ENCODE measurements at places on chromosomes 4 and X.

DNA sequence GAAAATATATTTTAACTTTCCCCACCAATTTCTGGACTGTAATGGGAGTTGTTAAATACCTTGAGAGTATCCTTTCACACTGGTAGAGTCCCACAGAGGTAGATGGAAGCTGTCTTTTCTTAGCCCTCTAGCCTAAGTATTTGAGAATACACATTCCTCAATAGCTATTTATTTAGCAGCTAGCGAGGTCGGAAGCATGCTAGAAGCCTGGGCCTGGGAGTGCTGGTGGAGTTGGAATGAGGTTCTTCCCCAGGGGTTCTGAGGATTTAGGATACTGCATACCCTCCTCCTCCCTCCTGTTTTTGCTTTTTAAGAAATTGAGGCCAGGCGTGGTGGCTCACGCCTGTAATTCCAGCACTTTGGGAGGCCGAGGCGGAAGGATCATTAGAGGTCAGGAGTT is 999 bp upstream of the KLHL15 start:
- DNase-seq, result no peak

- no peak for DNase-seq
Observed at GRCh38 chr4:42678512-42678911, 21.6 kb upstream of the ATP8A1 start.

DNA sequence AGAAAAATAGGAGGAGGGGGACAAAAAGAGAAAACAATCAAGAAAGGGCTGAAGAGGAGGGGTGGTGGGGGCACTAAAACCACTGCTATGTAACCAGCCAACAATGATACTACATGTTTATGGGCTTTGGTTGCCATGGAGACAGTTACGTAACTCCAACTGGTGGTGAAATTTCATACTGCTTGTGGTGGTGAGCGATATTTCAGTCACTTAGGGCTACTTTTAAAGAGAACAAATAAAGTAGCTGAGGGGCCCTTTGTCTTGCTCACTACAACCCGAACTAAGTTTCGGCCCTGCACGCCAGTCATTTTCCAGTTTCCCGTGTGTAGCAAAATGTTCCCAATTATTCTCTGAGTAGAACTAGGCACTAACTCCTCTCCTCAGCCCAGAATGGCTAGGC is 275.2 kb upstream of the EDA2R start:
- peak; percentile 81 for DNase-seq

- no peak for DNase-seq
Observed at GRCh38 chr4:13496605-13497004, 12.5 kb upstream of the RAB28 start.

- DNase-seq, result no peak
Observed at GRCh38 chr4:129526812-129527211, 430.9 kb downstream of the C4orf33 start.

GRCh38 chr4:134141728-134142127 is 59.9 kb downstream of the PABPC4L start:
- DNase-seq, result no peak

DNA sequence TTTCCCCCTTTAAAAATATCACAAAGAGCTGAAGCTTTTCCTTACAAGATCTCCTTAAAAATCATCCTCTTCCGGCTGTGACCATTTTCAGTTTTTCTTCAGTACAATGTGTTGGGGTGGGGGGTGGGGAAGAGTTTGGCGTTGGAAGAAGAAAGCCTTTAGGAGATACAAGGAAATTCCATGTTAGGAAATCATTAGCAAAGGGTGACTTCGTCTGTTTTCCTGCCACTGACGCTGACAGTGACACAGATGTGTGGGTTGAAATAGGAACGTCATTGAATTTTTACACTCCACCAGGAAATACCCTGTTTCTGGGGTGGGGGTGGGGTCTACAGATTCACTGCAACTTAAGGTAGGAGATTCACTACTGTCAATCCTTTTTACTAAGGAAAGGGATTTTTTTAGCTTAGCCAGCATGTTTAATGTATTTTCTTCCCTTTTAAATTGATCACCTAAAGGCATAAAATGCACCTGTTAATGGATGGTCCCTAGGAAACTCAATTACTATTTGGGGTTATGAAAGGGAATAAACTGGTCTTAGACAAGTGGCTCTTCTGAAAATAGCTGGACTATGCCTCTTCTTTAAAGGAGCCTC is 3.9 kb downstream of the MAMLD1 start:
- DNase-seq, result no peak

GRCh38 chr4:77538144-77538543 is 67.5 kb upstream of the CXCL13 start:
- DNase-seq, result no peak

DNA sequence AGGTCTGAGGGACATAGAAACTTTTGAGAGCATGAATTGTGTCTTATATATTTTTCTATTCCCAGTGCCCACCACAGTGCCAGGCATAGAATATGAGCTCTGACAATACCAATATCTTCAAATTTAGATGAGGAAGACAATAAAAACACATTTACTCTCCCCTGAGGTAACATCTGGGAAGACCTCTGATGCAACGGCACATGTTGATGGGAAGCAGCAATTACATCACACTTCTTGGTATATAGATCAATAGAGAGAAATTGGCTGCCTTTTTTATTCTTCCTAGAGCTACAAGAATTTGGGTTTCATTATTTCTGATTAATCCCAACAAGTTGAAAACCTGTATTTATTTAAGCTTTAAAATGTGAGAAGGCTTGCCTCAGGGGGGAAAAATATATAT is 67.4 kb upstream of the SMAD1 start:
- DNase-seq, result no peak

DNA sequence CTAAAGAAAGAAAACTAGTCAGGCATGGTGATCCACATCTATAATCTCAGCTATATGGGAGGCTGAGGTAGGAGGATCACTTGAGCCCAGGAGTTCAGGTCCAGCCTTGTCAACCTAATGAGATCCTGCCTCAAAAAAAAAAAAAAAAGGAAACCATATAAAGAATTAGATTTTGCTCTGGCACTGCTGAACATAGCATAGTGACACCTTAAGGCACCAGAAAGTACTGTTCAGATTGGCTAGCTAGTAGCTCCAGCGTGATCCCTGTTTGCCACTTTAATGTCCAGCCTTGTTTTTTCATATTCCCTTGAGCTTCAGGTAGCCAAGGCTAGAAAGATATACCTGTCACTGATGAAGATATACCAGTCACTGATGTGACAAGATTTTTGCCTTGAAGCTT is 34.1 kb downstream of the EXOC1 start:
- DNase-seq, result no peak

GRCh38 chrX:9368262-9368661 is 96.6 kb upstream of the TBL1X start:
- DNase-seq, result no peak

DNA sequence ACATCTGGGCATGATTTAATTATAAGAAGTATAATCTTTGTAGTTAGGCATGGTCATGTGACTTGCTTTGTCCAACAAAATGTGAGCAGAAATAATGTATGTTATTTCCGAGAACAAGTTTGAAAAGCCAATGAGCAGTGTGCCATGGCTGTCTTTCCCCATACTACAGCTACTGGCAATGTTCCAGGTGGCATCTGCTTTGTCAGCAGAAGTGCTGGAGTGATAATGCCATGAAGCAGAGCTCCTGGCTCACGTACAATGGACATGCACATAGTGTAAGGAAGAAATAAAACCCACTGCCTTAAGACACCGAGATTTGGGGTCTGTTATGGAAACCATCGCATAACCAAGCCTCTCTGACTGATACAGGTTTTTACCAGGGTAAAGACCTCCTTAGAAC is 212.6 kb upstream of the RASGEF1B start:
- DNase-seq, result peak; percentile 31

GRCh38 chr4:29560452-29560851 is 1159.7 kb upstream of the PCDH7 start:
- DNase-seq, result no peak

DNA sequence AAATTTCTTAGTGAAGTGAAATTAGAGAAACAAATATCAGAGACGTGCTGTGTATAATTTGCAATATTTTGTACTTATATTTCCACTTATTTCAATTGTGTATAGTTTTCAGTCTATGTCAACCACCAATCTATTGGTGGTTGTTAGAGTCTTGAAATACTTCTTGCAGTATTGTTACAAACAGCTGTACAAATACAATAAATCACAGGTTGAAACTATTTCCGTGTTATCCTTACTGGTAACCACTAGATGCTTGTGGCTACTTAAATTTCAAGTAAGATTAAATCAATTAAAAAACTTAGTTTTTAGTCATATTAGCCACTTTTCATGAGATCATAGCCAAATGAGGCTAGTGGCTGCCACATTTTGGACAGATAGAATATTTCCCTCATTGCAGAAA is 520.5 kb downstream of the GBA3 start:
- no peak for DNase-seq

- no peak for DNase-seq
Observed at GRCh38 chrX:69150281-69150960, 14.8 kb downstream of the PJA1 start.

GRCh38 chr4:151822331-151822730 is 61.5 kb upstream of the GATB start:
- no peak for DNase-seq

GRCh38 chr4:70471897-70472296 is at the start of gene MUC7:
Gene MUC7, plus strand, starts transcription at chr4:70472197. Its CDS starts 1,825 bp downstream, at chr4:70474022.
- no peak for DNase-seq

- no peak for DNase-seq
Observed at GRCh38 chrX:16612257-16612897, 37.6 kb upstream of the S100G start.

DNA sequence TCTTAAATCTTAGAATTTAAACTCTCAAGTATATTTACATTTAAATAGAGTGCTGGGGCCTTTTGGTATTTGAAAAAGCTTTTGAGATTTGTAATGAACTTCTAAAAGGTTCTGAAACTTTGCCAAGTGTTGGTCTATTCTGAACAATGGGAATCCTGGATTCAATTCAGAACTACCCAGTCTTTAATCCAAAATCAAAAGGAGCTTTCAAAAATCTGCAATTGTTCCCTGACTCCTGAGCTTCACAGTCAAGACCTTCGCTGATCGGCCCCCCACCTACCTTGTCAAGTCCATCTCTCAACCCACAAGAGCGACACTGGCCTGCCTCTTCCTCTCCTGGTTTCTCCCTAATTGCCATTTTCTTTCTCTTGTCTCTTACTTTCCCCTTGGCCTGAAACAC is 666.1 kb upstream of the BOD1L1 start:
- no peak for DNase-seq

GRCh38 chr4:146214238-146214637 is at the start of gene REELD1:
Gene REELD1, plus strand, starts transcription at chr4:146214538. Its CDS starts 2,415 bp downstream, at chr4:146216953.
- no peak for DNase-seq

GRCh38 chr4:140089216-140089615 is 64.8 kb downstream of the MAML3 start:
- DNase-seq, result no peak

DNA sequence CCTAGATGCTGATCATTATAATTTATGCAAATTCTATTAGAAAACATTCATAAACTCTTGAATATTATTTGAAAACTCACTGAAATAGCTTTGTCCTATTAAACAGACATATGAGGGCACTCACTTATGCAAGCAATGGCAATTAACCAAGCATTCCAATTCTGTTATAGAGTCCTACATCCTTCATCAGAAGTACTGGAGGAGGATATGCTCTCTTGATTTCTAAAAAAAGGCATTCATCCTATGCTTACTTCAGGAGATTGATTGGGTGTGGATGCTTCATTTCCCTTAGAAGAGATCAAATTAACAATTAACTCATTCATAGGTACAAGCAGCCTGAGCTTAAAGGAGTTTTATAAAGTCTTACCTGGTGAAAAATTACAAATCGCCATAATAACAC is 1317.2 kb downstream of the PCDH7 start:
- DNase-seq, result no peak

DNA sequence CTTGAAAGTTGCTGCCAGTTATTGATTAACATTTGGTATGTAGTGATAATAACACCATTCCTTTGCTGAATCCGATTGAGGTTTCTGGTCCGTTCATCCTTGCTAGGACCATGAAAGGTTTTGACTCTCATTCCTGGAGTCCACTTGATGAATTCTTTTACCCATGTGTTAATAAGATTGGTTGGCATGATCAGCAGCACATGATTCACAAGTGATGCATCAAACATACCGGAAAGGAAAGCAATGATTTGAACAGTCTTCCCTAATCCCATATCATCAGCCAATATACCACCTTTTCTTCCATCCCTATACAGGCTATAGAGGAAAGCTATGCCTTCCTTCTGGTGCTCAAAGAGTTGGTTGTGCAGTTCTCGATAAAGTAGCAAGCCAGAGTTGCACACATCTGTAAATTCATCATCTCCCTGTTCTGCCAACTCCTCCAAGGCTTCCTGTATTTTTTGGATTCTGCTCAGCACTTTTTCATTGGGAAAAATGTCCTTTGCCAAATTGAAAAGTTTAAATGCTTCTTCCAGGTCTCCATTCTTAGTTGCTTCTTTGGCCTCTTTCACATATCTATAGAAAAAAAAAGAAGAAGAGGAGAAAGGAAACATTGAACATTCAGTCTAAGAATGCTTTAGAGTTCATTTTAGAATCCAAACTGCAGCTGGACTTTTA is 26.7 kb downstream of the PIN4 start:
- DNase-seq, result no peak

GRCh38 chr4:98610431-98610830 is 48.0 kb downstream of the TSPAN5 start:
- DNase-seq, result no peak

DNA sequence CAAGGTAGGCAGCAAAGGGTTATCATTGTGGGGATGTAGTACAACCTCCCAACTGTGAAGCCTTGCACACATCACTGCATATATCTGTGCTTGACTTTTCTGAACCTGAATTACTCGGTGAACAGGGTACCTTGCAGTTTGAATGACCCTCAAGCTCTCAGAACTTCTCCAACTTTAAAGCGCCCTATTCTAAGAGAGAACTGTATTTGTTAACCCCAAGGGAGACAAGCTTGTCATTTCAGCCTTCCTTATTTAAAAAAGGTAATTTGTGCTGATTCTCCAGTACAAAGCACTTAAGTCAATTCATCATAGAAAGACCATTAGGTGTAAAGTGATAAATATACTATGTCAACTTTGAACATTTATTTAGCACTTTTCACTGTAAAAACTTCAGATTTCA is 122.0 kb upstream of the STS start:
- DNase-seq, result no peak

DNA sequence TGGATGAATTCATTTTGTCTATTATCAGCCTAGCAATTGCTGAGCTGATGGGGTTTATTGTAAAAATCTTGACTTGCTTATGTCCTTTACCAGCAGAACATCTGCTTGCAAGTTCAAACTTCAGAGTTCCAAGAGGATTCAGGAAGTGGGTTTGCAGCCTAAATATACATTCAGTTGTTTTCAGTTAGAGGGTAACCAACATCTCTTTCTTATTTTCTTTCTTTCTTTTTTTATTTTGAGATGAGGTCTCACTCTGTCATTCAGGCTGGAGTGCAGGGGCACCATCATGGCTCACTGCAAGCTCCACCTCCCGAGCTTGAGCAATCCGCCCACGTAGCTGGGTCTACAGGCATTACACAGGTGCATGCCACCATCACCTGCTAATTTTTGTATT is 31.4 kb upstream of the FHL1 start:
- no peak for DNase-seq

DNA sequence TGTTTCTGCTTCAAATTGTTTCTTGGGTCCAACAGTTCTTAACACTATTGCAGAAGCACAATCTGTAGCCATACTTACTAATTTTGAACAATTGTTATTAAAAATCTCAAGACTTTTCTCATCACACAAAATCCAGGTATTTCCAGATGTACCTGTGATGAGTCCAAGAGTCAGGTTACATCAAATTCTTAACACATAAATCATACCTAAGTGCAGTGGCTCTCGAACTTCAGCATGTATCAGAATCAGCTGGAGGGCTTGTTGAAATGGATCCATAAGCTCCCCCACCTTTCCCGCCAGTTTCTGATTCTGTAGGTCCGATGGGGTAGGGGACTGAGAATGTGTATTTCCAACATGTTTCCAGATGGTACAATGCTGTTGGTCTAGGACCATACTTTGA is 10.6 kb downstream of the FAM120C start:
- no peak for DNase-seq

All from small intestine (tissue), 16 donors.